Neural crest cell (in vitro differentiated cells): ENCODE measurements at places on chromosomes 16 and 17. TPM values are rescaled to one million over a fixed set of nuclear protein-coding genes. Genes with fewer than 3 reads are reported as not detected.

GRCh38 chr17:59521465-59522126 is 43.8 kb upstream of the DHX40 start:
- peak; percentile 81 for DNase-seq
- H3K27me3 ChIP-seq: peaks cover 10% of the 10 kb centered on the region
- H3K27ac ChIP-seq: no peak overlapping the region
- H3K4me1 ChIP-seq: peaks cover 5% of the 10 kb centered on the region
- no peak overlapping the region for H3K4me3 ChIP-seq
- no peaks in the 10 kb centered on the region for H3K36me3 ChIP-seq

MYH8 gene
- not detected in 2 replicates for total RNA-seq

GRCh38 chr16:49466529-49466831 is 92.9 kb downstream of the C16orf78 start:
- H3K4me3 ChIP-seq: no peak overlapping the region
- no peaks in the 10 kb centered on the region for H3K36me3 ChIP-seq
- no peak overlapping the region for H3K27ac ChIP-seq
- H3K4me1 ChIP-seq: peaks cover 30% of the 10 kb centered on the region
- H3K27me3 ChIP-seq: peaks cover 27% of the 10 kb centered on the region

DNA sequence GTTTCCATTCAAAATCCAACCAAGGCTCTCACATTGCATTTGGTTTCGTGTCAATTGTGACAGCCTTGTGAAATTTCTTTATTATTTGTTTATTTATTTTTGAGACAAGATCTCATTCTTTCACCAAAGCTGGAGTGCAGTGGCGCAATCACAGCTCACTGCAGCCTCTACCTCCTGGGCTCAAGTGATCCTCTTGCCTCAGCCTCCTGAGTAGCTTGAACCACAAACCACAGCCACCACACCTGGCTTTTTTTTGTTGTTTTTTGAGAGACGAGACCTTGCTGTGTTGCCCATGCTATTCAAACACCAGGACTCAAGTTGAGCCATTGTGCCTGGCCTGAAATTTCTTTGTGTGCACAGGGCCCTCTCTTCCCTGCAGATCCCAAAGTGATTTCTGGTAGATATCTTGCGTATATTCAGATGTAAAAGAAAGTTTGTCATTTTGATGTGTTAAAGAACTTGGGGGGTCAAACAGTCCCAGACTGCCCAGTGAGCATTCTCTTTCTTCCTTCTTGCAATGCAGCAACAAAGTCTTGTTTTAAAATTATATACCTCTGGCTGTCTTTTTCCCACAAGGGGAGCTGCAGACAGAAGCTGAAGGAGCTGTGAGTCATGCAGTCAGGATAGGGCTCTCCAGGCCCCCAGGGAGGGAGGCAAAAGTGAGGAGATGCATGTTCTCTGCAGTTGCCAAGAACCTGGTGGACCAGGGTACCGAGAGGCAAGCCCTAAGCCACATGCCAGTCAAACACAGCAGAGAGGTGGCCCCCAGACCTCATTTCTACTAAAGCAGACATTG is 15.5 kb upstream of the USP22 start:
- no peak overlapping the region for H3K4me3 ChIP-seq
- H3K27ac ChIP-seq: no peak overlapping the region
- H3K4me1 ChIP-seq: no peaks in the 10 kb centered on the region
- no peak for DNase-seq
- H3K36me3 ChIP-seq: no peaks in the 10 kb centered on the region
- H3K27me3 ChIP-seq: no peaks in the 10 kb centered on the region

SLC16A6 gene
- 0.23 and 0.66 TPM in 2 replicates for total RNA-seq

NPIPB9 gene
- 1.6 and 3.7 TPM in 2 replicates for total RNA-seq

- no peaks in the 10 kb centered on the region for H3K36me3 ChIP-seq
- H3K4me3 ChIP-seq: peak overlapping the region; percentile 26
- peaks cover 15% of the 10 kb centered on the region for H3K4me1 ChIP-seq
- no peak overlapping the region for H3K27ac ChIP-seq
- no peak for DNase-seq
These were observed 470 bp upstream of the GGT6 start for GRCh38 chr17:4560837-4561256.

- no peak overlapping the region for H3K4me3 ChIP-seq
- DNase-seq: no peak
- no peak overlapping the region for H3K27ac ChIP-seq
- H3K36me3 ChIP-seq: no peaks in the 10 kb centered on the region
- peaks cover 95% of the 10 kb centered on the region for H3K27me3 ChIP-seq
These were observed 16.4 kb downstream of the LPO start for GRCh38 chr17:58254803-58255202.

DNA sequence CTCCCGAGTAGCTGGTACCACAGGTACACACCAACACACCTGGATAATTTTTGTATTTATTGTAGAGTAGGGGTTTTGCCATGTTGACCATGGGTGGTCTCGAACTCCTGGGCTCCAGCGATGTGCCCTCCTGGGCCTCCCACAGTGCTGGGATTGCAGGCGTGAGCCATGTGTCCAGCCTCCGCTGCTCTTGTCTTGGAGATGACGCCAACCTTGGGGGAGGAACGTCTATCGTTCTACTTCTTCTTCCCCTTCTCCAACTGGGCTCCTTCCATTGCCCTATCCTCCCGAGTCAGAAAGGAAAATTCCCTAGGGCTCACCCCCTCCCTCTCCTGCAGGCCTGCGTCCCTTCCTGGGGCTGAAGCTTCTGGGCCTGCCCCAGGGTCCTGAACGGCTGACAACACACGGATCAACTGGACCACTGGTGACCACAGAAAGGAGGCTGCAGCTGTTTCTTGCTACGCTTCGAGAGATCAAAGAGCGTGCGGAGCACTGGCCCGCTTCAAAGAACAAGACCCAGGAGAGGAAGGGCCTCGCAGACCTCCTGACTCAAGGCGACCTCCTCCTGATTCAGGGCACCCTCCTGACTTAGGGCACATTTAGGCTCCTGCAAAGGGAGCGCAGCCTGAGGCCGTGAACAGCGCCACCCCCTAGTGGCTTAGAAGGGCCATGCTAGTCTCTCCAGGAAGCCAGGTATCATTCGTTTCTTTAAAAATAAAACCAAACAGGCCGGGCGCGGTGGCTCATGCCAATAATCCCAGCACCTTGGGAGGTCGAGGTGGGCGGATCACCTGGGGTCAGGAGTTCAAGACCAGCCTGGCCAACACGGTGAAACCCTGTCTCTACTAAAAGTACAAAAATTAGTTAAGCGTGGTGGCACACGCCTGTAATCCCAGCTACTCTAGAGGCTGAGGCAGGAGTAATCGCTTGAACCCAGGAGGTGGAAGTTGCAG is 48.5 kb upstream of the HELZ start:
- H3K4me1 ChIP-seq: peaks cover 15% of the 10 kb centered on the region
- peak overlapping the region; percentile 69 for H3K27ac ChIP-seq
- H3K27me3 ChIP-seq: no peaks in the 10 kb centered on the region
- peak; percentile 30 for DNase-seq

TEX19 gene
- total RNA-seq: 0.20 and 0.23 TPM in 2 replicates
